ENCODE measurements at places on chromosomes 13 and 19.

DNA sequence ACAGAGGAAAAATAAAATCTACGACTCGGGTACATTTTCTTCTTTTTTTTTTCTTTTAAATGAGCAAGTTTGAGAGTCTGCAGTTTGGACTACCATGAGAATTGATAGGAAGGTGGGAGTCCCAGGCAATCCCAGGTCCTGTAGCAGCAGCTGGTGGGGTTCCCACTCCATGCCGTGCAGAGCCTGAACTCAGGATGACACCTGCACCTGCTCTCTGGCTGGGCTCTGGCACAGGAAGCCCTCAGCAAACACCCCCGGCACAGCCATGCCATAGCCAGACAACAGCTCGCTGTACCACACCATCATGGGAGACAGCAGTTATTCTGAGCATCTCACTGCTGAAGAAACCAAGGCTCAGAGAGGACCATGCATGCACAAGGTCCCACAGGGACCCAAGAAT is 6.2 kb upstream of the GP6 start:
- DNase-seq, result no peak

- DNase-seq, result no peak
Measured at GRCh38 chr13:65844266-65844841, 1385.8 kb downstream of the PCDH9 start.

- no peak for DNase-seq
Measured at GRCh38 chr19:31338069-31338776, 11.0 kb downstream of the TSHZ3 start.

GRCh38 chr19:50359328-50359818 is 6.1 kb downstream of the NAPSA start:
- no peak for DNase-seq

GRCh38 chr13:104657196-104657595 is 1591.0 kb upstream of the SLC10A2 start:
- no peak for DNase-seq

GRCh38 chr13:71481501-71481900 is 385.5 kb downstream of the DACH1 start:
- DNase-seq, result no peak

- no peak for DNase-seq
Measured at GRCh38 chr13:95793781-95794180, 116.8 kb downstream of the DNAJC3 start.

DNA sequence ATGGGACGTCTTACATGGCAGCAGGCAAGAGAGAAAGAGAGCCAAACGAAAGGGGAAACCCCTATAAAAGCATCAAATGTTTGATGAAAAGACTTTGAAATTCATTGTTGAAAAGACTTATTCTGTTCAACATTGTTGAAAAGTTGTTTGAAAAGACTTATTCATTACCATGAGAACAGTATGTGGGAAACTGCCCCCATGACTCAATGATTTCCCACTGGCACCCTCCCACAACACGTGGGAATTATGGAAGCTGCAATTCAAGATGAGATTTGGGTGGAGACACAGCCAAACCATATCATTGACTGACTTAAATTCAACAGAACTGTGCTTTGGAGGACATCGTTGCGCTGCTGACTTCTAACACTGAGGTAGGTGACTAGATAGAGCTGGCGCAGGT is 48.0 kb upstream of the RCBTB2 start:
- DNase-seq, result no peak

GRCh38 chr19:33720691-33721682 is 75.7 kb upstream of the KCTD15 start:
- DNase-seq, result no peak

- no peak for DNase-seq
Measured at GRCh38 chr13:23991119-23991518, 93.8 kb upstream of the C1QTNF9B start.

GRCh38 chr19:19238126-19238894 is 26.6 kb downstream of the NCAN start:
- DNase-seq, result no peak

DNA sequence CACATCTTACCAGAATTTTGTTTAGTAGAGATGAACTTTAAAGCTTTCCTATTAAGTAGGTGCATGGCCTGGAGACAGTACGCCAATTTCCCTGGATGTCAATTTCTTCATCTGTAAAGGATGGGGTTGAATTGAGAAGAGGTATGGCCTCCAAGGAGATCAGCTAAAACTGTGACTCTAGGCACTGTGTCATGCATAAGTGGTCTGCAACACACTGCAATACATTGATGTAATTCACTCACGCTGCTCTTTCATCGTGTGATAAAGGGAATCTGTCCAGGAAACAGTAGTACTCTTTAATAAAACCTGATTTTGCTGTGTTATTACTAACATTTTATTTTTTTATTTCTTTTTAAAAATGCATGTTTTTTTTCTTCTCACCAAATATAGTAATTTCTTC is 795.8 kb downstream of the DIAPH3 start:
- no peak for DNase-seq

- no peak for DNase-seq
Measured at GRCh38 chr19:2058570-2059421, 7.8 kb upstream of the MKNK2 start.

- DNase-seq, result no peak
Measured at GRCh38 chr13:52405369-52405766, 604 bp downstream of the THSD1 start.

GRCh38 chr13:31798189-31798588 is 58.9 kb downstream of the RXFP2 start:
- DNase-seq, result no peak

DNA sequence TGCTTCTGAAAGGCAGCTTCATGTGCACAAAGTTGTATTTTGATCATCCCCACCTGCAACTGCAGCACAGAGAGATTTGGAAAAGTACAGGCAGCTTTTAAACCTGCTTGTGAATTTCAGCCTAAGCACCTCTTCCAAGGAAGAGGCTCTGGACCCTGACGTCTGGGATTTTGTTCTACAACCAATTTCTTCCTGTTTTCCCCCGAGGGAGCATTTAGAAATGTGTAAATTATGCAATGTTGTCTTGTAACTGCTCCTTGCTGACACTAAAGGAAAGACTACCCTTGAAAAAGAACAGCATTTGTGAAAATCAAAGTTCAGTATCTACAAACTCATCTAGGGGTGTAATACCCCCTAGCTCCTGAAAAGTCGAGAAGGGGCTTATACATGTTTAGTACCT is 15.4 kb downstream of the MED26 start:
- no peak for DNase-seq

DNA sequence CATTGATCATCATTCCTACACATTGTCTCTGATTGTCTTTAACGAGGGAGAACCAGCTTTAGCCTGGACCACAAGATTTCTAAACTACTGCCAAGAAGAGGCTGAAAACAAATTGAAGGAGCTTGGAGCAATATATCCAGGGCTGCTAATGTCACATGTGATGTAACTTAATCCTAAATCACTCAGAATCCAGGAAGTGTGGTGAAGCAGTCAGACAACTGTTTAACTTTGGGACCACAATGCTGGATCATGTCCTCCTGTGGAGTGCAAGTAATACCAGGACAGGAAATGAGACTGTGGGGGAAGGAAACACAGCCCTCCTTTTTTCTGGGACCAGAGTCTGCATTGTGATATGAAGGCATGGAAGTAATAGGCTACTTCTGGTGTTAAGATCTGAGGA is 430.2 kb downstream of the KCTD12 start:
- DNase-seq, result no peak
